ENCODE measurements at places on chromosomes 7 and 10.
A peak's percentile ranks its signal among the peaks of the same experiment; 100 is the strongest.

DNA sequence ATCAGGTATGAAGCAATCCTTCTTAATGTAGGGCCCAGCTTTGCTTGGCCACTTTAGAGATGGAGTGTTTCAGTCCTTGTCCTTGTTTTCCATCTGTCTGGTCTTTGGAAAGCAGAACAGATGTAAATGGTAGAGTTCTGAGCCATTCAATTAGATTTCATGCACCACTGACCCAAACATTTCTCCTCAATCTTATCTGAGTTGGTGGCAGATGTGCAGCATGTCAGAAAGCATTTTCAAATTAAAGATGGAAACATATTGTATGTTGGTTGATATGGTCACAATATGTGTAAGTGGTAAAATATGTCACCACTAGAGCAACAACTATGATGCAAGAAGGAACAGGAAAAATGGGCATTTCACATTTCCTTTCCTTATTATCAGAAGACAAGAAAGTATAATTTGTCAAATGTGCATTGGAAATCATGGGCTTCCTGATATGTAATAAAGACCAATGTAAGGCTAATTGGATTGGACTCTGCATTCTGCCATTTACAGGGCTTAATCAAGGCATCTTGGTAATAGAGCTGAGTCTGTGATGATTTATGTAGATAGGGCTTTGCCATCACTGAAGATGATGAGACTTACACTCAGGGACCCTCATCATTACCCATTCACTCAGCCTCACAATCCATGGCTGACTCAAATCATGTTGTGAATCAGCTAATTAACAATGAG, 750.7 kb downstream of the NRG3 start:
- DNase-seq: no peak

DNA sequence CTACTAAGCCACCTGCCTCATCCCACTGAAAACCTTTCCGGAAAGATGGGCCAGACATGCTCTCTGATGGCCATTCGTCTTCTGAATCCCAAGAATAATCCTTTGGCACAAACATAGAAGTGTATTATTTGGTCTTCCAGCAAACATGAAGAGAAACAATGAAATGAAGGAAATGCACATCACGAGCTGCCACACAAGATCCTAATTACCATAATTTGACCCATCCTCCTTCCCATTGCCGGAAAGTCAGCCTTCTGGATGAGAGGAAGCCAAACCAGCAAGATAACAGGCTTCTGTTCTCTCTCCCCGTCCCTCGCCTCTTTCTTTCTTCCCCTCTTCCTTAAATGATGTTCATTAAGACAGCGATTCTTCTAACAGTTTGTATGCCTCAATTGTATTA, 218.9 kb upstream of the KMT2E start:
- no peak for DNase-seq

DNA sequence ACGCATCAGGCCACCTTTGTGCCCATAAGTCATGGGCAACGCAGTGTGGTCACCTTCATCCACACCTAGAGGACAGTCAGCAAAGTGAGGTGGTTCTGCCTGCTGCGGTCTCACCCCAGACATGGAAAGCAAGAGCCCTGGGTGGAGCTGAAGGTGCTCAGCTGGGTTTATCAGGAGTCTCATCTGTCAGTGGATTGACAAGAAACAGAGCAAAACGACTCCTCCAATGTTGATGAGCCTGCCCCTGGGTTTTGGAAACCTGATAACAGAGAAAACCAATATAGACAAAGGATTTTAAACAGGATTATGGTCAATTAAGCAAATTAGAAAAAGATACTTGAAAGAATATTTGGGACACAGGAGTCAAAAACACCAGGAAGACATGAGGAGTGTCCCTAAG, 229.3 kb upstream of the PRSS58 start:
- no peak for DNase-seq

DNA sequence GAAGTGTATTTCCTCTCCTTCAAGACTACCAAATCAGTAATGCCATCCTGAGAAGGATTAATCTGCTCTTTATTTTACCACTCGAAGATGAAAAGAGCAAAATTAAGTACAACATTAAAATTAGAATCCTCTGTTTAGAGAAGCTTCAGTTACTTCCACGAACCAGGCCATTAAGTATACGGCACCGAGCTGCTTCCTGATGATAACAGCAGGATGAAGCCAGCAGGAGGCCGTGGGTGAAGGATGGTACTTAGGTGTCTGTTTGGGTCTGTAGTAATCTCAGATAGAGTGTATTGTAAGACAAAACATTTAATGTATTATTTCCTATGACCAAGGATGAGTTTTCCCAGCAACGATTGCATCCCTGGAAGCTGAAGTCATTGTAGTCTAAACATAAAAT, 362.8 kb downstream of the SFMBT2 start:
- no peak for DNase-seq

DNA sequence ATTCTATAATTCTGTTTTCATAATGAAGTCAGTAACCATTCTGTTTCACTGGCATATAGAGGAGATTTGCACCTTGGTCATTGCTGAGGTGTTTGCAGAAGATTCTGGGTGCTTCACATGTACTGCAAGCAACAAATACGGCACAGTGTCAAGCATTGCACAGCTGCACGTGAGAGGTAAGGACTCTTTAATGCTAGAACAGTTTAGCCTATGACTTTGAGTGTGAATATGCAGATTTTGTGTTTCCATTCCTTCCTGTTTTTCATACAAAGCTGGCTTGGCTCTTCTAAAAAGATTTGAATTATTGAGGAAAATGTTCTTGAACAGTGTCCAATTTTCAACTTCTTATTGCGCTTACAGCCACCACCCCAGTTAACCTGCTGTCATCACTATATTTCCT, 56.4 kb downstream of the MYPN start:
- no peak for DNase-seq

DNA sequence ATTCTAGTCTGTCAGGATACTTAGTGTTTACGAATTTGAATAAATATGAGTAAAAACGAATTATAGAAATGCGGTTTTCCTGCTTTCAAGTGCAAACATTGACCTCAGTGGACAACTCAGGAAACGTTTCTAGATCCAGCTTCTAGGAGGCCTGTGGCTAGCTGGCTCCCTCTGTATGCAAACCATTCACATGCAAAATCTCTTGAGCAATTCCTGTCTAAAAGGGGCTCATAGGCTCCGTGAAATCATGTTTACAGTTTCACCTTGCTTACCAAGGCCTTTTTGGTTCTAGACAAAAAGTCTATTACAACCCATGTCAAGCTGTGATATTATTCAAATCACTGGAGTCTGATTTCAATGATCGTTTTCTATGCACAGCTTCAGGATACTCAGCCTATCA, 364.5 kb downstream of the DPP6 start:
- DNase-seq: no peak

- DNase-seq: peak; percentile 99
Observed at GRCh38 chr7:81684514-81685269, 85.2 kb downstream of the HGF start.

GRCh38 chr7:90923541-90923997, 327.4 kb downstream of the CDK14 start:
- DNase-seq: no peak

GRCh38 chr7:1170741-1171501, 10.9 kb upstream of the ZFAND2A start:
- DNase-seq: no peak

DNA sequence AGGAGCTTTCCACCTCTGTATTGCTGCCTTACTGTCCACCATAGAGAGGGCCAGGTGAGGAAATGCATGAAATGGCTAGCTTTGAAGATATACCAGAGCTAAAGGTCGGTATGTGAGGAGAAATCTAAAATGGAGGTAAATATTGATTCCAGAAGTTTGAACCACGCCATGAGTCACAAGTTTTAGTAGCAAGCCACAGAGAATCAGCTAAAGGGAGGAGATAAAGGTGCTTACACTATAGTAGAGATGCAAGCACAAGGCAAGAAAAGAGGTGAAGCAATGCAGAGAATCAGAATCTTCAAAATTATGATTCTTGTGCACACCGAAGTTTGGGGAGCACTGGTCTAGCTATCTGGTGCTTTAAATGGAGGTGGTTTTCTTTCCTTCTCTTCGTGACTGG, 3.0 kb upstream of the GSAP start:
- DNase-seq: no peak

GRCh38 chr10:117136391-117136975, 1.6 kb downstream of the VAX1 start:
- DNase-seq: no peak

- peak; percentile 52 for DNase-seq
Observed at GRCh38 chr7:28575241-28575643, 162.9 kb downstream of the CREB5 start.

DNA sequence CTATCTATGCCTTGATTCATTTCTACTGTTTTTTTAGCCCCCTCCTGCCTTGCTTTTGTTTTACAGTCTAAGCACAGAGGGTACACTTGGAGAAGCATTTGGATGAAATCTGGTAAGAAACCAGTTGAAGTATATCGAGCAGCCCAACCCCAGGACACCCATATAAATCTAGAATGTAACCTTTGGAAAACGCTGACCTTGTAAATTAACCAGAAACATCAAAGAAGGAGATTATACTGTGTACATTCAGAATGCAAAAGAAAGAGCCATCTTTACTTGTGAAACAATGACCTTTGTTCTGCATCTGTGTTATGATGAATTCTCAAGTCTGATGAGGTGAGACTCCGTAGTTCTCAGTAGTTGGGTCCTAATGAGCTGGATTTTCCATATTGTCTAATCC, 49.3 kb upstream of the RAB18 start:
- no peak for DNase-seq

GRCh38 chr10:103040418-103040817, 122.3 kb downstream of the CNNM2 start:
- DNase-seq: peak; percentile 84

- DNase-seq: no peak
Observed at GRCh38 chr10:81081887-81082620, 544.4 kb downstream of the SH2D4B start.

DNA sequence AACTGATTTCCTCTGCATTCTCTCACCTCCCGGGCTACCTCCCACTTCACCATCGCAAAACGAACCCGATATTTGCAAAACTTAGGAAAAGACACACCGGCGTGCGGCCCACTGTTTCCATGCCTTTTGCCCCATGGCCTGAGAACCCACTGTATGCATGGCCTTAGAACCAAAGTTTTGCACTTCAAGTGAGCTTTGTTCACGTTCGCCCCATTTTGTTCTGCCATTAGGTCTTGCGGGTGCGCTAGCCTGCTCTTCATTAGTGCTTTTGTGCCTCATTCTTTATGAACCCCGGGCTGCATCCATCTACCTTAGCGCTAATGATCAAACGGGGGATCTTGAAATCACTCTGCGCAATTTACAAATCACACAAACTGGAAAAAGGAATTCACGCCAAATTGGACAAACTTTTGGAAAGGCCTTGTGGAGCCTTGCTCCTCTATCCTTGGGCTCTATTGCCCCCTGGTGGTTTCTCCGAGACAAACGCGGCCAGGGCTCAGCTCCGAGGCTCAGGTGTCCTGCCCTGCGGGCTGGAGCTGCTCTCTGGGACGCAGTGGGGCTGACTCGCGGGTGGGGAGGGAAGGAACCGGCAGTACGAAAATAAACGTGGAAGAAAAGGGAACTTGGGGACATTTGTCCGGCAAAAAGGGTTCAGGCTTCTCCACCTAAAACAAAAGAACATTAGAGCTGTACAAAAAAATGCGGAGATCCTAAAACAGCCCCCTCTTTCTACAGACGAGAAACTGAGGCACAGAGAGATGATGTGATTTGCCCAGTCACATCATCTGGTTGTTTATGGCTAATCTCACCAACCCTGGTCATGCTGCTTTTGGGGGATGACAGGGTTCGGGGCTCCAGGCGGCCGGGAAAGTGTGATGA, 300.4 kb upstream of the NFE2L3 start:
- peak; percentile 81 for DNase-seq

- DNase-seq: no peak
Observed at GRCh38 chr10:27911011-27911410, 87.9 kb downstream of the ODAD2 start.

- no peak for DNase-seq
Observed at GRCh38 chr7:86706406-86706805, 62.7 kb downstream of the GRM3 start.

DNA sequence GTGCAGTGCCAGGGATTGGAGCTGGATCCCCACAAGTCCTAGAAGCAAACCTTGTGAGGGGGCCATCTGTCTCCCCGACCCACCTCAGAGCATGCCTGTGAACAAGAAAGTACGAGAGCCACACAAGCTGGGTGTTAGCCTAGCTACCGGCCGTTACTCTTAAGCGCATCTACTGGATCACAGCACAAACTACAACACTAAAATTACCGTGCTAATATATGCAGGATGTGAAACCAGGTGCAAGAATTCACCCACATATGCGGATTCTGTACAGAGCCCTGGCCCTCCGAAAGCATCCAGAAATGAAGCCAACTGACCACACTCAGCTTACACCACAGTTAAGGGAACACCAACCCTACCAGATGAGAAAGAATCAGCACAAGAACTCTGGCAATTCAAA, 16.0 kb upstream of the PRSS1 start:
- no peak for DNase-seq

- no peak for DNase-seq
Observed at GRCh38 chr10:35852721-35853120, 210.6 kb upstream of the FZD8 start.

- DNase-seq: no peak
Observed at GRCh38 chr10:51667678-51668335, 31.6 kb downstream of the CSTF2T start.

DNA sequence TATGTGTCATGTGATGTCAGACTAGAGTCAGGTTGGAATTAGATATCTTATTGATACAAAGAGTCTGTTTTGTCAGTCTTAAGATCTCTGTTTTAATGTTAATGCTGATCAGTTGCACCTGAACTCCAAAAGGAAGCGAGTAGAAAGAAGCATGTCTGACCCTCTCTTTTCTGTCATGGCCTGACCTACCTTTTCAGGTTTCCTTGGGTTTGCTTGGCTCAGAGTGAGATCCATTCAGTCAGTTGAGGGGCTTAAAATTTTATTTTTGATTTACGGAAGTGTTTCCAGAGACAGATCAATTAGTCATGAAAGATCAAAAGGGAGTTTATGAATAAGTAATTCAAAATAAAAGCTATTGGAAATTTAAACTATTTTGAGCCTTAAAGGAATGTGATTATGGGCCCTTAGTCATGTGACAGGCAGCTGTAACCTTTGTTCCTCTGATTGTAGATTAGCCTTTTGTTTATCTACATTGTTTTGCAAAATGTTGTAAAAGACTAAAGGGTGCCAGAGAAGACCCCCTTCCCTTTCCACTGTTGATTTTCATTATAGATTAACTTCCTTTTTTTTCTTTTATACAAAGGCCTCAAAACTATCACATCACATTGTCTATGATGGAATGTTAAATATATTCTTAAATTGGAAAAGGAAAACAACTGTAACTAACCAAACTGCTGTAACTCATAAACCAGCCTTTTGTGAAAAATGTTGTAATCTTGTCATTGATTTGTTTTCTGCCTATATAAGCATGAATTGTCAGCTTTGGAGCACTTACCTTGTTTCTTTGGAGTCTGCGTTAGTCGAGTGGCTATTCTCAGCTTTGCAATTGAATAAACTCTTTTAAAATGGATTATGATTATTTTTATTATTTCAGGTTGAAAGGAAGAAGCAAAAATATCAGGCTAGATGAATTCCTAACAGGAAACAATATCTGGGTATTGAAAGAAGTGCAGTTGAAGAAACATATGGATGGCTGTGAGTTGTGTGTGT, 195.5 kb upstream of the MBL2 start:
- DNase-seq: no peak
